ENCODE measurements at places on chromosomes 5 and 9.

GRCh38 chr5:152592416-152592815 is 187.3 kb upstream of the NMUR2 start:
- no peak for DNase-seq

- no peak for DNase-seq
Measured at GRCh38 chr9:99936947-99937587, 30.6 kb downstream of the STX17 start.

GRCh38 chr5:68333649-68334552 is 118.3 kb downstream of the PIK3R1 start:
- no peak for DNase-seq

GRCh38 chr5:75325242-75325641 is 11.8 kb upstream of the HMGCR start:
- no peak for DNase-seq

DNA sequence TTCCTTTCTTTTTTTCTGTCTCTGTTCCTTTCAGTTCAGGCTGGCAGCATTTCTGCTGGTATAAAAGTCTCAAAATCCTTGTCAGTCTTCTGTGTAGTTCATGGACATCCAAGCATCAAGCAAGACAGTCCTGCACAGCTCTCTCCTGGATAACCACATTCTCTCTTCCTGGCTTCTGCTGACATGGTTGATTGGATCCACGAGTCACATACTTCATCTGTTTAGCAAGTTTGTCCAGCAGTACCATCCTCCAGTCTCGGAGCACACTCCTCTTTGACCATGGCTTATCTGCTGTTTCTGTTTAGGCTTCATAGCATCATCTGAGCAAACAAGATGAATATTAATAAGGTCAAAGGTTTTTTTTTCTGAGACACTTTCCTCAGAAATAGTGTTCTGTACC is 220.8 kb downstream of the KDM4C start:
- DNase-seq: no peak

GRCh38 chr5:74206579-74207550 is 433.7 kb downstream of the ENC1 start:
- peak; percentile 89 for DNase-seq

GRCh38 chr5:128591598-128592455 is 53.8 kb upstream of the FBN2 start:
- no peak for DNase-seq

DNA sequence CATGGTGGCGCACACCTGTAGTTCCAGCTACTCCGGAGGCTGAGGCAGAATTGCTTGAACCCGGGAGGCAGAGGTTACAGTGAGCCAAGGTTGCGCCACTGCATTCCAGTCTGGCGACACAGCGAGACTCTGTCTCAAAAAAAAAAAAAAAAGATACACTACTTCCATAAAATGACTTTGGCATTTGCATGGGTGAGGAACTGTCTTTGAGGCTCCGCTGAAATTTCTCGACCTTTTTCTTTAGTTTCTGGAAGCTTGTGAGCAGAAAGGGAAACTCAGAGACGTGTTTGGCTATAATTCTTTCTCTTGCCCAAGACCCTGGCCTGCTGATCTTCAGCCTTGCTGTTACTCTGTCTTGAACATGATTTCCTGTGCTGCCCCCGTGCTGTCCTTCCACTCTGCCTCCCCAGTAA is 37.3 kb downstream of the SPIN1 start:
- no peak for DNase-seq

DNA sequence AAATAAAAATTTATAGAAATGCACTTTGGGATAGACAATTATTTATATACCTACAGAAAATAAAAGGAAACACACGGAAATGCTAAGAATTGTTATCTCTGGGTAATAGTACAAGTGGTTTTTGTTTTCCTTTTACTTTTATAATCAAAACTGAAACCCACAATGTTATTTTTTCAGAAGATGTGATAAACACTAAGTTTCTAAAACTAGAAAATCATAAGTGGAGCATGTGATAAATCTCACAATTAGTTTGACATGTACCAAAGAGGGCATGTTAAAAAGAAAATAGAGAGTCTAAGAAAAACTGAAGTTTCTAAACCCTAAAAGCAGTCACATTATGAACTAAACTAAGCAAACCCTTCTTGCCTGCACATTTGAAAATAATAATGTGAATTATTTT is 61.1 kb downstream of the OXCT1 start:
- DNase-seq: no peak

DNA sequence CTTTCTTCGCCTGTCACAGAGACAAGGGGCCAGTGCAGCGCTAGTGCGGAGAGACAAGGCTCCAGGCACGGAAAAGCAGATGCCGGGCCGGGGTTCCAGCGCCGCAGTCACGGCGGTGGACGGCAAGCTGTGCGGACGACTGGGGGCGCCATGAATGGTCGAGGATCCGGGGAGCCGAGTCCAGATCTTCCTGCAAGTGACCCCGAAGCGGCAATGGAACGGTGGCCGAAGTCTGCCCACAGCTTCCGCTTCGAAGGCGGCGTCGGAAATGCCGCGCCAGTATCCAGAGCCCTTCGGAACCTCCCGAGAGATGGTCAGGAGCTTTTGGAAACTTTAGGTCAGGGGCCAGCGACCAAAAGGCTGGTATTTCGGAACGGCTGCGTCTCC is 601 bp upstream of the FAF2 start:
- peak; percentile 75 for DNase-seq

DNA sequence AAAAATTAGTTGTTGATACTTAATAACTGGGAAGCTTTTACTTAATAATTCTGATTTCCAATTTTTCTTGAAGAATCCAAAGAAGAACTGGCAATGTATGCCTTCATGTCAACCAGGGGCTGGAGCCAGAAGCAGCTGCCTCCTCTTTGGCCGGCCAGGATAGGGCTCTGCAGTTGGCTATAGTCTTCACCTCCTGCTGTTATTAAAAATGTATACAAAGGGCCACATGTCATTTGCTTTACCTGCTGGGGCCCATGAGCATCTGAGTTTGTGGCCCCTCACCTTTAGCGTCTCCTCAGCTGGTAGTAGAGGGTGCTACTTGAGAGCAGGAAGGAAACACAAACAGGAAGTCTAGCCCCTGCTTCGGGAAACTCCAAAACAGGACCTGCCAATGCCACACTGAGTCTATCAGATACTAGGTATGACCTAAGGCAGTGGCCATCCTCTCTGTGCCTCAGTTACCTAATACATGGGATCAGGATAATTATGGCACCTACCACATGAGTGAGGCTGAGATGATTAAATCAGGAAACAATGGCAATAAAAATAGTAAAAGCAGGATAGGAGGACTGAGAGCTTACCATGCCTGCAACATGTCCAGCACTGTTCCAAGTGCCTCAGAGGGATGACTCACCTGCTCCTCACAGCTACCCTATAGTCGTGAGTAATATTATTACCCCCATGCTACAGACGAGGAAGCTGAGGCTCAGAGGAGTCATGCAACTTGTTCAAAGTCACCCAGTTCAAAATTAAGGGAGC is 21.3 kb downstream of the CCDC69 start:
- DNase-seq: peak; percentile 68

- no peak for DNase-seq
Measured at GRCh38 chr9:86695910-86696424, 251.3 kb downstream of the GAS1 start.

- DNase-seq: no peak
Measured at GRCh38 chr5:105752801-105753200, 1917.9 kb downstream of the EFNA5 start.

DNA sequence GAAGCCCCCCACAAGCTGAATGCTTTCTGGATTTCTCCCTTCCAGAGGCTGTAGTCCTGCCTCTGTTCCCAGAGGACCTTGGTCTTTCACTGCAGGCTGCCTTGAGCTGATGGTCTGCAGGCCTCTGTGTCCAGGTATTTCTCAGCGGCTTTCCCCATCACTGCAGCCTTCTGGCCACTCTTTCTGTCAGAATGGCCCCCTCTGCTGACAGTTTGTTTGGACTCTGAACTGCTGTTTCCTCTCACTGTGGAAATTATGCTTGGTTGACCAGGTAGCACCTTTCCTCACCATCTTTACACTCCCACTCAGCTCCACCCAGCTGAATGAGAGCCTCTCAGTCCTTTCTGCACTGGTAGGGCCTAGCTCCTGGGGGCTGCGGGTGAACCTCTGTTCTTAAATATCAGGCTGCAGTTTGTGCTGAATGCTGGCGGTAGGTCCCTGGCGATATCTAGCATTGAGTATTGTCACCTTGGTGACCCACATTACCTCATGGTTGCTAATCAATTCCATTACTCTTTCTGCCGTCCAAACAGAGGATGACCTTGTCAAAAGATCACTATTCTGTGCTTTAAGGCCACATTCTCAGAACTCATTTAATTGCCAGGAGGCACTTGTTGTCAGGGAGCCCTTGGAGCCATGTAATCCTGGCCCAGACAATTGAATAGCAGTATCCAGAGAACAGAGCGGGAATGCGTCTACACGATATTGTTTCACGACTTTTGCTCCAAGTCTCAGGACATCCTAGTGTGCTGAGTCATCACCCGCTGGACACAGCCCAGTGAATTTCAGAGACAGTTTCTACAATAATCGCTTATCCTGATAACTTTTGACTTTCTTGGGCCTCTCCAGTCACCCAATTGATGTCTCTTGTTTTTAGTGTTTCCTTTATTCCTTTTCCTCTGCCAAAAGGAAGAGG is 230.2 kb downstream of the TENT4A start:
- DNase-seq: no peak

DNA sequence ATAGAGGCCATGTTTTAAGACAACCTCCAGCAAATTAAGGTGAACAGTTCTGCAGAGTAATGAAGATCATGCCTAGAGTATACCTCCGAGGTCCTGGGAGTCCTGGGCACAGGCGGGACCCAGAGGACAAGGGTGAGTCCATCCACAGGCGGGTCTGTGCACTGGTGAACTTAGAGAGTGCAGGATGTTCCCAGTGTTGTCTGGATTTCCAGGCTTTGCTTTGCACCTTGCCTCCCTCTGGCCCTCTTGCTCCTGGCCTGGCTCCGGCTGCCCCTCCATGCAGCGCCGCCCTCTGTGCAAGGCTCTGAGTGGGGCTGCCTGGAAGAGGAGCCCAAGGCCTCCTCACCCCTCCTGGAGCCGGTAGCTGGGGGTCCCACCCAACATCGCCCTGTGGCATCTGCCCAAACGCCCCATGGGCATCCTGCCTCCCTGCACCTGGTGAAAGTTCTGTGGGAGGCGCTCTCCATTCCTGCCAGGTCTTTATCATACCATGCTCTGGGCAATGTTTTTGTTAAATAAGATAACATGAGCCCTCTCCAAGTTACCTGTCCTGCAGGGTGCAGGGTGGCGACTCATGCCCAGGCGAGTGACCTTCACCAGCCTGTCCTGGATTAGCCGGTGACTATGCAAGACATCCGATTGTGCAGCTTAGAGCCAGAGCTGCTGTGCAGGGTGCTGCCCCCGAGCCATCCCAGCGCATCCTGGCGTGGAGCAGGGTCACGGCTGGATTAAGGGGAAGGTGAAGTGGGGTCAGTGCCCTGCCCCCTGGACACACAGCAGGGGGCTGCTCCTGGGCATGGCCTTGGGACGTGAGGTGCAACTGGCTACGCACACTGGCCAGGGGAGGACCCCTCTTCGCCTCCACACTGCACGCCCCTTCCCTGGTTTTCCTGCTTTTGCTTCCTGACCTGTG is 41.3 kb upstream of the LPCAT1 start:
- DNase-seq: peak; percentile 69

Data from RWPE2 (cell line).